ENCODE measurements at places on chromosomes 13 and 19.
A peak's percentile ranks its signal among the peaks of the same experiment; 100 is the strongest.

- DNase-seq, result no peak
These were observed 50.2 kb upstream of the PDX1 start for GRCh38 chr13:27869436-27870095.

DNA sequence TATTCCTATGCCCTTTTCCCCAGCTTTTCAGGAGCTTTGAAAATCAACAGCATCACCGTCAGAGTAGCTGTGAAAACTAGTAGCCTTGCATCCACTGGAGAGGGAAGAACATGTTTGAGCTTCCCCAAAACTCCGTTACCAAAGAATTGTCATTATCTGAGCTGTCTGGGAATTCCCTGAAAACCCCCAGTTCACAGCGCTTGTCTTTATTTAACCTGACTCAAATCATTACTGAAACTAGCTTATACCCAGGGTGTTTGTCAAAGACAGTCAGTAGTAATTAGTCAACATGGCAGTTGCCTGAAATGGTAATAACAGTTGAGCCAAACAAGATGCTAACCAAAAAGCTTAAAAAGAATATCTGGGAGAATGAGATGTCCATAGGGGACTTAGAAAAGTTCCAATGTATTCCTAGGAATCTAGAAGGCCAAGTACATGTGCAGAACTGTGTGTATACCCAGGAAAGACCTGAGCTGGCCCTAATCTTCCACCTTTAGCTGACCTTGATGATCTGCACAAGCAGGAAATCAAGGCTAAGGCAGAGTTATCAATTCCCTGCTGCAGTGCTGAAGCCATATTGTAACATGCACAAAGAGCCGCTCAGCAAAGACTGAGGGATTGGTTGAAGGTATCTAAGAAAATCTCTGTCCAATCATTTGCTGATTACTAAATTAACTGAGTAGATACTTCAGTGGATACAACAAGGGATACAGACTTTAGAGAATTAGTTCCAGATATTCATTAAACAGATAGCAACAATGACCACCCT, 130.8 kb downstream of the KL start:
- DNase-seq, result no peak

DNA sequence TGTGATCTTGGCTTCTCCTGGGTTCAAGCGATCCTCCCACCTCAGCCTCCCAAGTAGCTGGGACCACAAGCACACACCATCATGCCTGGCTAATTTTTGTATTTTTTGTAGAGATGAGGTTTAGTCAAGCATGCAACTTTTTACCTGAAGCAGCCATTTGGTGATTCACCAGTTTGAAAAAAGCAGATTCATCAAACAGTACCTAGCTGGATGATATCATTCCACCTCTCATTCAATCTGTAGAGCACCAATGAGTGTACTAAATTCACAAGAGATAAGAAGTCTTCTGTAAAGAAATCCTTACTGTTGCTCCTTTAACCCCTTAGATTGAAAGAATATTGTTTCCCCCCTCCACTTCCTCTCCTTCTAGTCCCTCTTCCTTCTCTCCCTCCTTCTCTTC, 261.1 kb upstream of the RFC3 start:
- no peak for DNase-seq

DNA sequence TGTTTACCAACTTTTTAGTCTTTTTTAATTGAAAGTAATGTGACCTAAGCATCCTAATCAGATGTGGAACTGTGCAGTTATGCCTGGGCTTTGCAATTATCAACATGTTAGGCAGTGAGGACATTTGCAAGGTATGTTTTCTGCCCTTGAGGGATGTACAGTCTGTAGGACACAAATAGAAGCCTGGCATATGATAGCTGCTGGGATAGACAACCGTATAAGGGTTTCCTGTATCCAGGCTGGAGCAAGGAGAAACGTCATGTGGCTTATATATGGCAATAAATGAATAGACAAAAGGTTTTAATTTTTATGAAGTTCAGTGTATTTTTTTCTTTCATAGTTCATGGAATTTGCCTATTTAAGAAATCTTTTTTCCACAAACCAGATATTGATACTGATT, 2.0 kb upstream of the VPS36 start:
- no peak for DNase-seq

DNA sequence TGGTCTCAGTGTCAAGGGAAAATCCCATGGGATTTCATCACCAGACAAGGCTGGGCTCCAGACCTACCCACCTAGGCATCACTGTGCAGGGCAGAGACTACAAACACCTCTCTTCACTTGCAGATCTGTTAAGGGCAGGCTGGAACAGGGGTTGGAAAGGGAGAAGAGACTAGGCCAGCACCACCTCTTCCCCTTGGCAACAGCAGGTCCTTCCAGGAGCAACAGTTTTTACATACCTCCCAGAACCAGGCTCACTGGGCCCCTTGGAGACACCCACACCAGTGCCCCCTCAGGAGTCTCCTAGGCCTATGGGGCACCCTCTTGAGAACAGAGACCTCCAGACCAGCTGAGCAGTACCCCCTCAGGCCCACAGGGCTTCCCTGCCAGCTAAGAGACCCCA, 2.5 kb upstream of the UBE2M start:
- no peak for DNase-seq

DNA sequence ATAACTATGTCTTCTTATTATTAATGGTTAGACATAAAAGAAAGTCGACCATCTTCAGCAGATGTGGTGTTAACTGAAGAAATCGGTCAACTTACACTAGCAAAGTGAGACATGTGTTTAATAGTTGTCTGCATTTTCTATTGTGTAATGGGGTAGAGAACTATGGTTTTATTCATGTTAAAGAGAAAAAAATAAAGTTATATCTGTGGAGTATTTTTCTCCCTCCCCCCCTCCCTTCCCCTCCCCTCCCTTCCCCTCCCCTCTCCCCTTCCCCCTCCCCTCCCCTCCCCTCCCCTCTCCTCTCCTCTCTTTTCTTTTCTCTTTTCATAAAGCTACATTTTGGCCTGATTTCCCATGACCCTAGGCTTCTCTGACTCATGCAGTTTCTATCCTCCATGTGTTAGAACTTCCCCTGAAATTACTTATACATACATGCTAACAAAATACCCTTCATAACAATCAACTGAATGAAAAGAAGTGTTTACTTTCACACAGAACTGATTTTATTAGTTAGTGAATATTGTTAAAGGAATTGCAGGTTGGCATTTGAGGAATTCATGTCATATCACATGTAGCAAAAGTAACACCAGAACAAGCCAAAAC, 1431.0 kb upstream of the ATXN8OS start:
- no peak for DNase-seq

DNA sequence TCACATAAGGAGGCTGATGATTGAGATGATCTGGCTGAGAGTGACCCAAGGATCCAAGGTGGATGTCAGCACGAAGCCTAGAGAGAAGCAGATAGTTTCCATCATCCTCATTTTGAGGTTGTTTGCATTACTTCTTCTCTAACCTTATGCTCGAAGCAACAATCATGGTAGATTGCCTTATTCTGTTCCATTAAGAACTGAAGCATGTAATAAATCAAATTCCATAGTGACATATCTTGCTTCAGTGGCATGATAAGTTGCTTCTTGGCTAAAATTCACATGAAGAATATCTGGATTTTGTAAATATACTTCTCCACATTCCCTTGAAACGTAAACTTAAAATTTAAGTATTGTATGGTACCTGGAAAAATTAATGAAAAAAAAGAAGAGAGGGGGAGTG, 377.8 kb upstream of the DACH1 start:
- no peak for DNase-seq

- DNase-seq, result no peak
These were observed 10.3 kb upstream of the CACNG7 start for GRCh38 chr19:53898636-53899341.

DNA sequence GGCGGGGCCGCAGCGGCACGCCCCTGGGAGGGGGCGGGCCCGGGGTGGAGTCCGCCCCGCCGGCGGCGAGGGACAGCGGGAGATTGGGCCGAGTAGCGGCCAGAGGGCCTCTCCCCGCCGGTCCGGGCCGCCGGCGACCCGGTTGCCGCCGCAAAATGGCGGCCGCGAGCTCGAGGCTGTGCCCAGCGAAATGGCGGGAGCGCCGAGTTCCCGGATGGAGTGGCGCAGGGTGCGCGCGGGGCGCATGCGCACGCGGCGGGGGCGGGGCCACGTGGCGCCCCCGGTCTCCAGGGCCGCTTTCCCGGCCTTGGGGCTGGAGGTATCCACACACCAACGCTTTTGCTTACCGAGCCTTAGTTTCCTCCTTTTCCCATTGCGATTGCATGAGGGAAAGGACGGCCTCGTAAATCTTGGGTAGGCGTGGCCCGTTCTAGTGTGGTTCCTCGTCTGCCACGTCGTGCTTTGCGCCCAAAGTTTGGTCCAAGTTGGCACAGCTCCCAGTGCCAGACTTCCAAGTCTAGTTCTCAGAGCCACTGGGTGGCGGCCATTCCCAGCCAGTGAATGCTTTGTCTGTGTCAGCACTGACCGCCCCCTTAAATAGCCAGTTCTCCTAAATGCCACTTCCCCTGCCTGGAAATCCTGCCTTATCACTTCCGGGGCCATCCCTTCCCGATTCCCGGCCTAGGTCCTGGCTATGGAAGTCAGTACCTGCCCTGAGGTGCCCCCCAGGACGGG, 513 bp downstream of the CIRBP start:
- peak; percentile 82 for DNase-seq

DNA sequence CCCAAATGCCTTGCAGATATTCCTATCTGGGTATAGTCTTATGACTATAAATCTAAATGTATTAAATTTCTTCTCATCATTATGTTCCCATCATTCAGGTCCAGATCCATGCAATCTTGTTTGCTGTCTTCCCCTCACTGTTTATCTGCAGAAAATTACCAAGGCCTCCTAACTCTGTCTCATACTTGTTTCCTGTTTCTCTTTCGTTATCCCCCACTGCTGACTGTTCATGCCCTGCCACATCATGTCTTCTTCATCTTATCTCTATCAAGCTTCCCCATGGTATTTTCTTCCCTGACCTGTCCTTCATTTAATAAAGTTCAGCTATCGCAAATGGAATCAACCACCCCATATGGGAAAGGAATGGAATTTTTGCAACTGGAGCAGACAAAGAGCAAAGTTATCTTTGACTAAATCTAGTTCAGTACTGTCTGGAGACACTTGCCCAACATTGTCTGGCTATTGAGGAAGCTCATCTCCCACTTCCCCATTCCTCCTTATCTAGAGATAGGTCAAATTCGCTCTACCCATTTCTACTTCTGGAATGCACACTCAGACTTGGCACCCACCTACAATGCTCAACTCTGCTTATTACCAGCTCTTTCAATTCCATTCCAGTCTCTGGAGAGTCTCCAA, 1358.1 kb downstream of the EFNB2 start:
- no peak for DNase-seq

GRCh38 chr13:35478271-35479037, 2.0 kb upstream of the MAB21L1 start:
- no peak for DNase-seq

DNA sequence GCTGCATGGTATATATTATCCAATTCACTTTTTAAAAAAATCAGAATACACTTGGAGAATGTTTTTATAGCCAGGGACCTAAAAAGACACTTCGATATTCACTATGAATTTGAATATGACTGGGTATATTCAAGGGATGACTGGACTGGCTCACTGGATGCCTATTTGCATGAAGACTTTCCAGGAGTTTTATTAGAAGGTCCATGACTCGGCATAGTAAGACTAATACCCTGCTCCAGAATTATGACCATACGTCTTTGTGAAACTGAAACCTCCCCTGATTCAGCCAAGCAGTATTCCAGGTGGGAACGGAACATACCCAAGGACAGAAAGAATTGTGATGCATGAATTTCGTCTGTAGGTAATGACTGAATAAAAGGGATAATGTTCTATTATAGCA, 3.9 kb upstream of the FAM216B start:
- no peak for DNase-seq

DNA sequence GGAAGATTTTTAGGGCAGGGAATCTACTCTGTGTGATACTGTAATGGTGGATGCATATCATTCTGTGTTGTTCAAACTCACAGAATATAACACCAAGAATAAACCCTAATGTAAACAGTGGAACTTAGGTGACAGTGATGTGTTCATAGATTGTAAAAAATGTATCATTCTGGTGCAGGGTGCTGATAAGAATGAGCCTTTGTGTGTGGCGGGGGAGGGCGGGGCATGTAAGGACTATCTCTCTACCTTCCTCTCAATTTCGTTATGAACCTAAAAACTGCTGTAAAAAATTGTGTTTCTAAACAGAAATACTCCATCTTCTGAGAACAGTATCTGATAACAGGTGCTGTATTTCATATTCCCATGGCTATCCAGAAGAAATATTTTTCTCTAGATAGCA, 35.6 kb downstream of the TNFRSF19 start:
- DNase-seq, result no peak

DNA sequence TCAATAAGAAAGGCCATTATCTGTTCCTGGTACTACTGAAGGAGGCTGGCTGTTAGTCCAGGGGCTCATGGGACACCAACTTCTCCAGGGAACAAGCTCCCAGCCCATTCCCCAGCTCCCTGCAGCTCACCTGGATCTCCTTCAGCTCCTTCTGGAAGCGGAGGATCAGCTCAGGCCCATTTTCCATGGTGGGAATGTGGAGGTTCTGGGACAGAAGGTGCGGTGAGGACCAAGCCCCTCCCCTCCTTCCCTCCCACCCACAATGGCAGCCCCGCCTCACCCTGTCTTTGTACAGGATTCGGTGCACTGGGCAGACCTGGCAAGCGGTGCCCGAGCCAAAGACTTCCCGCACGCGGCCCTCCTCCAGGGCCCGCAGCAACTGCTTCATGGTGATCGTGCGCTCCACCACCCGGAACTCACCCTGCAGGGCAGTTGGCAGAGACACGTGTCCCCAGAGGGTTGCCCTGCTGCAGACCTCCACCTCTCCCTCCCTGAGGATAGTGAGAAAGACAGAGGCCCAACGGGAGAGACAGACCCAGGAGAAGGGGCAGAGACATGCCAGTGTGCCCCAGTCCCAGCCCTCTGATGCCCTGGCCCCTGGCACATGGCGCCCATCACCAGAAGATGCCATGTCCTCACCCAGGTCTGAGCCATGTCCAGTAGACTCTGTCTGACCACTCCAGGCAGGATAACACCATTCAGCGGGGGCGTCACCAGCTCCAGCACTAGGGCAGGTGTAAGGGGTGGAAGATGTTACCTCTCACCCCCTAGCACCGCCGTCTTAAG, 14.3 kb downstream of the BCAT2 start:
- DNase-seq, result no peak

DNA sequence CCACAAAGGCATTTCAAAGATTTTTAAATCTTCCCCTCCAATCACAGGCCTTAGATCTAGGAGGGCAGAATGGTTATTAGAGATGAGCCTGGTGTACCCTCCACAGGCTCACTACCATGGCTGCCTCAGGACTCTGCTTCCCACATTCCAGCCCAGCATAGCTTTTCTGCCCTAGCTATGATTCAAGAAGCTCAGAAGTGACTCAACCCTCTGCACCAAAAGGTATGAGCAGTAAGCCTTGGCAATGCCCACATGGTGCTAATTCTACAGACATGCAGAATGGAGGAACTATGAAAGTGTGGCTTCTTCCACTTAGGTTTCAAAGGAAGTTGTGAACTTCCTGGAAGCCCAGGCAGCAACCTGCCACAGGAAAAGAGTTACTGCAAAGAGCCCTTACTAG, 786.2 kb downstream of the SLITRK6 start:
- DNase-seq, result no peak

DNA sequence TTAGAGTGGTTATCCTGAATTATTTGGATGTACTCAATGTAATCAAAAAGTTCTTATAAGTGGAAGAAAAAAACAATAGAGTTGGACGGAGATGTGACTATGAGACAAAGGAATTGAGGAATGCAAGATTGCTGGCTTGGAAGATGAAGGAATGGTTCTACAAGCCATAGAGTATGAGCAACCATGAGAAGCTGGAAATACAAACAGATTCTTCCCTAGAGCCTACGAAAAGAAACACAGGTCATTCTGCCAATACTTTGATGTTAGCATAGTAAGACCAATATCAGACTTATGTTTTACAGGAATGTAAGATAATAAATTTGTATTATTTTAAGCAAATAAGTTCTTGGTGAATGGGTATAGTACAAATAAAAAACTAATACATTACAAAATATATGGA, 249.2 kb downstream of the DIAPH3 start:
- DNase-seq, result no peak

All from stimulated activated CD8-positive, alpha-beta memory T cell treated with anti-CD3 and anti-CD28 coated beads, Interleukin-4, amount 100 ng/mL, for 1 hour (primary cell).